ENCODE measurements at places on chromosomes 16 and 17.

DNA sequence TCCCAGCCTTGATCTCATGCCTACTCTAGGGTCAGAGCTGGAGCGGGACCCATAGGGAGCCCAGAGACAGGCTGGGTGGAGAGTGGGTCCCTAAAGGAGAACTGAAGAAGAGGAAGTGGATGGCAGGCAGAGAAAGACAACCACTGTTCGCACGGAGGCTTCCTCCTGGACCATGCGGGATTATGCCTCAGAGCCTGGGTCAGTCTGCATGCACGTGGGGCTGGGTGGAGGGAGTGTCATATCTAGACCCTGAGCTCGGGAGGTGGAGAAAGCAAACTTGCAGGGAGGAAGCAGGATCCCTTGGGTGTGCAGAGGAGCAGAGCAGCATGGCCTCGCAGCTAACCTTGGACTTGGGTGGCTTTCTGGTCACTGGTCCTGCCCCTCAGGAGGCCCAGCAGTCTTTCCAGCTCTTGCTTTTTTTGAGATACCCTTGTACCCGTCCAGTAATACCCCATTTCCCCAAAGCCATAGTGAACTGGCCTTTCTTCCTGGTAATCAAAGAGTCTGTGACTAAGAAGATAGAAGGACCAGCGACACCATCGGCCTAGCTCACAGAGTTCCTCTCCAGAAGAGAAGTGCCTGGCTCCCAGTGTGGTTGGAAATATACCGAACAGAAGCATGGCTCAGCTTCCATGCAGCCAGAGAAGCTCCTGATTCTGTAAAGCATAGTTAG lies 344.2 kb downstream of the CPPED1 start:
- DNase-seq: no peak

- DNase-seq: no peak
Measured at GRCh38 chr16:7650431-7650830, 317.8 kb downstream of the RBFOX1 start.

- DNase-seq: no peak
Measured at GRCh38 chr16:86959091-86959651, 358.0 kb downstream of the C16orf95 start.

GRCh38 chr17:44376124-44376523 lies 12.5 kb upstream of the FAM171A2 start:
- peak; percentile 88 for DNase-seq

DNA sequence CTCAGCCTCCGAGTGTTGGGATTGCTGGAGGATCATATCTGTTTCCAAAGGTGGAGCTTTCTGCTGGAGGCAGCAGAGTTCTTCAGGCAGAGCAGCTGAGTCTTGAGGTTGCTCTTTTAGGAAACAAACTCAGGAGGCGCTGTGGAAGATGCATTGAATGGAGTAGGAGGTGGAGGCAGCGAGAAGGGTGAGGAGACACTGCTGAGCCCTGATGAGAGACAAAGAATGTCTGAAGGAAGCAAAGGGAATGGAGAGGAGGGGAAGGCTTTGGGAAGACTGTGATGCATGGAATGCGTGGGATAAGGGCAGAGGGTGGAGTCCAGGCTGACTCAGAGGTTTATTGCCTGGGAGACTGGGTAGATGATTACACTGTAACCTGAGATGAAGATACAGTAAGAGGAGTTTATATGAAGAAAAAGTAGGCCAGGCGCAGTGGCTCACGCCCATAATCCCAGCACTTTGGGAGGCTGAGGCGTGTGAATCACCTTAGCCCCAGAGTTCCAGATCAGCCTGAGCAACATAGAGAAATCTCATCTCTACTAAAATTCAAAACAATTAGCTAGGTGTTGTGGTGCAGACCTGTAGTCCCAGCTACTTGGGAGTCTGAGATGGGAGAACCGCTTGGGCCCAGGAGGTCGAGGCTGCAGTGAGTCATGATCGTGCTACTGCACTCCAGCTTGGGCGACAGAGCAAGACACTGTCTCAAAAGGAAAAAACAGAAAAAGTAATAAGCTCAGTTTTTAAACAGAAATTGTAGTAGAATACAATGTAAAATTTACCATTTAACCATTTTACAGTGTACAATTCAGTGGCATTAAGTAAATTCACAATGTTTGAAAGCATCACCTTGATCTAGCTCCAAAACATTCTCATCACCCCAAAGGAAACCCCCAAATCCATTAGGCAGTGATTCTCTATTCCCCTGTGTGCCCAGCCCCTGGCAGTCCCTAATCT lies 17.8 kb upstream of the TMEM219 start:
- peak; percentile 71 for DNase-seq

- DNase-seq: no peak
Measured at GRCh38 chr17:7878234-7878633, 10.4 kb upstream of the CHD3 start.

DNA sequence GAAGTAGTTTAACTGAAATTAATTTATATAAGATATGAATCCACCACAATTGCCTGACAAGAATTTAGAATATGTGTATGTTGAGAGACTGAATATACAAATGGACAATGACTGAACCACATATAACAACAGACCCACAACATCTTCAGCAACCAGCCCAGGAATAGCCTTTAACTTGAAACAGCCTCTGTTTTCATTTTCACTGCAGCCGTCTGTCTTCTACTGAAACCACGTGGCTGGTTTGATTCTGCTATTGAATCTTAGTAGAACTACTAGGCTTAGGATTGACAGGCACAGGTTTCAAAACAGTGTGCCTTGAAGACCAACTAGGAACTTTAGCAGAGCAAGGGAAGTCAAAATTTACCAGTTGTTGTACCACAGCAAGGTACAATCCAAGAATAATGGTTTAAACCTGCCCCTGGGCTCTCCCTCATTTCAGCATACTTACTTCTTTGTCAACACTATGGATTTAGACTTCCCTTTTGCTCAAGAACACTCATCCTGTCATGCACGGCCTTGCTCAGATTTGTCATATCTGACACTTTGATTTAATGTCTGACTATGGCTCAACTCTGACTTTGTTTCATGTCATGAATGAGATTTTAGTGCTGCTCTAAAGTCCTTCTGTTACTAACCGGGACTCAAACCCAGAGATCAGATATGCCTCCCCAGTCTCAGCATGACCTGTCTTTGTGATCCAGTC lies 355.0 kb downstream of the KIF2B start:
- no peak for DNase-seq

GRCh38 chr17:30996486-30996885 lies 25.6 kb downstream of the RNF135 start:
- DNase-seq: no peak

DNA sequence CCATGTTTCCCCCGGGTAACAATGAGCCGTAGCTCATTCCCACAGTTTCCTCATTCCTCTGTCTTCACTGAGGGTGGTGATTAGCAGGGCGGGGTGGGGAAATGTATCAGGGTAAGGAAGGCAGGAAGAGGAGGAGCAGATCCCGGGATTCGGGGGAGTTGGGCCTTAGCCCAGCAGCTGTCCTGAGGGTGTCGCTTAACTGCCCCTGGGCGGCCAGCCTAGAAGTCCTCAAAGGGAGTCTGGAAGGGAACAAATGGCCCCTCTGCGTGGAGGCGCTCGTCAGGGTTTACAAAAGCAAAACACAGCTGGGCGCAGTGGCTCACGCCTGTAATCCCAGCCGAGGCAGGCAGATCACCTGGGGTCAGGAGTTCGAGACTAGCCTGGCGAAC lies 14.3 kb downstream of the MLYCD start:
- DNase-seq: peak; percentile 9

DNA sequence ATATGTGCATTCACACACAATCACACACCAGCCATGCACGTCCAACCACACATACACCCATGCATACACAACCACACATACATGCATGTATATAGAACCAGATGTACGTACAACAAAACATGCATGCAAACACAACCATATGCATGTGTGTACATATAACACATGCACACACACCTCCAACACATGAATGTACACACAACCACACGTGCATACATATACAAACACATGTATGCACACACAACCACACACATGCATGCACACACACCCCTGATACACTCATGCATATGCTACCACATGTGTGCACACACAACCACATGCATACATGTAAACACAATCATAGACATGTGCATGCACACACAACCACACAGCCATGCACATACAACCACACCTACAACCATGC lies 52.0 kb upstream of the SDK2 start:
- DNase-seq: no peak

- DNase-seq: peak; percentile 28
Measured at GRCh38 chr17:49278076-49278475, 47.5 kb upstream of the PHOSPHO1 start.

- DNase-seq: no peak
Measured at GRCh38 chr17:81870131-81870980, 781 bp downstream of the ARHGDIA start.

GRCh38 chr17:51121620-51122472 lies 1.2 kb upstream of the SPAG9 start:
- DNase-seq: peak; percentile 70

- DNase-seq: no peak
Measured at GRCh38 chr17:63035695-63036094, 69.7 kb downstream of the TANC2 start.

DNA sequence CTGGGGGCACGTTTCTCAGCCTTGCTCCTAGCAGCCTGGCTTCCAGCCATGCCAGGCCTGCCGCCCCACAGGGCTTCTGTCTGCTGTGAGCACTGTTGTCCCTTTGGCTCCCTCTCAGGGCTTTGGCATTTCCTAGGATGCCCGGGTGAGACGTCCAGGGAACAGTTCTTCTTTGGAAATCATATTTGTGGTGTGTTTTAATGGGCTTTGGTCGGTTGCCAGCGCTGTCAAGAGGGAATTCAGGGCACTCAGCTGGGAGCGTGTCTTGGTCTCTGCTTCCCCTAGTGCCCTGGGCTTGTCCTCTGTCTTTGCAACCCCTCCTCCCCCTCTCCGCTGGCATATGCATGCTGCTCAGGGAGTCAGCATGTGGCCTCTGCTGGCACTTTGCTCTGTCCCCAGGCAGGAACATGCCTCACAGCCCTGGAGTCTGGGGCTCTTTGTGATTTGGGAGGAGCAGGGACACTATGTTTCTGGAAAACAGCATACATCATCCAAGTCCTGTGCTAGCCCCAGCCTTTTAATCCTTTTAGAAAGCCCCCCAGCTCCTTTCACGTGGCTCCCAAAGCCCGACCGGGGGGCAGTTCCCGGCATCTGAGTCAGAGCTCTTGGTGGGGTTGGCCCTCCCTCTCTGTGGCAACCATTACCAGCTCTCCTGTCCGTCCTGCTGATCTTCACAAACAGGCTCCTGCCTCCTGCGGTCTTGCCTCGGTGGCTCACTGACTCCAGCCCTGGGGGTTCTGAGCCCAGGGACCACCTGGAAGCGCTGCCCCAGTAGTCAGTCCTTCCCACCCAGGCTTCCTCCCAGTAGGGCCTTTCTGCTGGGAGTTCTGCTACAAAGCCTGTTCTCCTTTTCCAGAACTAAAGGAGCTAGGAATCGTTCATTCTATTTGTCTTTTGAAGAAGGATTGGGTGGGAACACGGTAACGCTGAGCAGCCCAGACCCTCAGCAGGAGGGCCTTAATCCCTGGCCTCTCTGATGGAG lies 26.7 kb downstream of the SAP30BP start:
- peak; percentile 77 for DNase-seq

DNA sequence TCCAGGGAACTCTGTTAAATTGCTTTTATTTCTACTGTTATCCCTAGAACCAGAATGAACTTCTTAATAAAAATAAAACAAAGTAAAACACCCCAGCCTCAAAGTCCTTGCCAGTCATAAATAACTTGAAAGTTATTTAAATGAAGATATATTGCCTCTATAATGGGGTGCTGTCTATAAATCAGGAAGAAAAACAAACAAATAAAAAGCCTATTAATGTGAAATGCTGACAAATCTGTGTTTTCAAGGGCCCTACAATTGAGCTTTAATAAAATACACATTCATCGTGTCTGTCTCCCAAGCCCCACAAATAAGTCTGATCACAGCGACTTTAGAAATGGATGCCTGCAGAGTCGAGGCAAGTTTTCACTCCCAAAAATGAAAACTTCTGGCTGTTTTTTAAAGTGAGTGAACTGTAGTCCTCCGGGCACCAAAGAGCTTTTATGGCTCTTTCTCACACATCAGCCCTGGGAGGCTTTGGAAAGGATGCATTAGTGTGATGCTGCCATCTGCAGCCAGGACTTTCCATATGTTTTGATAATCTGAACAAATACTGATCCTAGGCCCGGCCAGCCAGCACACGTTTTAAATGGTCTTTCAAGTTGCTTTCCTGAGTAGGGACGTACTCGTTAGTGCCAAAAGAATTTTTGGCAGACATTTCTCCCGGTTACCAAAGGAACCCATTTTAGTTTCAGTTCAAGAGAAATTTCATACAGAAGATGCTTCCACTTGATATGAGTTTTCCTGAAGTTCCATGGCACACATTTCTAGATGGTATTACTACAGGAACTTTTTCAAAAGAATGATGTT lies 16.3 kb downstream of the NACA2 start:
- DNase-seq: peak; percentile 42

- DNase-seq: no peak
Measured at GRCh38 chr17:17845046-17845775, 8.4 kb upstream of the SREBF1 start.

DNA sequence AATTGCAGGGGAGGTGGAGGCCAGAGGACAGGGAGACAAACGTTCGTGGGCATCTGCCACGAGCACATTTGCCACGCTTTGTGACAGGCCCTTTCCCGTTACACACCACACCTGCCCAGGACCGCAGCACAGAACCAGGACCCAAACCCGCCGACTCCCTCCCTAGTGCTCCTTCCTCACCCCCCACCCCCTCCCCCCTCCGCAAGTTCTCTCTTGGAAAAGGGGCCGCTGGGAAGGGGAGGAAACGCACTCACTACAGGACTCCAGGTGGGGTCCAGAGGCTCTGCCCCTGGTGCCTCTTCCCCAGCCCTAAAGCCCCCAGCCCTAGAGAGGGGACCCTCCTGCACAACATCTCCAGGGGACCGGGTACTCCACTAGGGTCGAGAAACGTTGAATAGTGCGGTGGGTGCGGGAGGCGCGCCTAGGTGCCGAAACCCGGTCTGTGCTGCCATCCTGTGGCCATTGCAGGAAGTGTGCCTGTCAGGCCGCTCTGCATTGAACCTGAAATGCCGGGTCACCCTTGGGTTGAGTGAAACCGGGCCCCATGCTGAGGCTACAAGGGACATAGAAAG lies 21.9 kb upstream of the EIF1 start:
- DNase-seq: peak; percentile 87

- peak; percentile 97 for DNase-seq
Measured at GRCh38 chr16:75251280-75252048, at the start of gene BCAR1. Gene BCAR1, minus strand, starts transcription at chr16:75251624. Its CDS starts 142 bp downstream, at chr16:75251482.

GRCh38 chr17:81703747-81704654 lies 834 bp downstream of the MRPL12 start:
- no peak for DNase-seq

- DNase-seq: no peak
Measured at GRCh38 chr17:42814633-42815399, 9.3 kb downstream of the BECN1 start.

DNA sequence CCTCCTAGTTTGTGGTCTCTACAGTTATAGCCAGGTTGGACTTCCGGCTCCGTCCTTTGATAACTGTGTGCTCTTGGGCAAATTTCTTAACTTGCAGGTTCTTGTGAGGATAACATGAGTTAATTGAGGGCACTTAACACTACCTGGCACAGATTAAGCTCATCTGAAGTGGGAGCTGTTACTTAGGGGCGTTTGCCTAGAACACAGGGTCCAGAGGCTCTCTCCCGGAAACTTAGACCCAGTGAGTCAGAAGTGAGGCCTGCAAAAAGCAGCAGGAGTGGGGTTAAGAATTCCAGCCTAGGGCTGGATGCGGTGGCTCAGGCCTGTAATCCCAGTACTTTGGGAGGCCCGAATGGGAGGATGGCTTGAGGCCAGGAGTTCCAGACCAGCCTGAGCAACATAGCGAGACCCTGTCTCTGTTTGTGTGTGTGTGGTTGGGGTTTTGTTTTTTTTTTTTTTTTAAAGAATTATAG lies 1.4 kb downstream of the MVP start:
- DNase-seq: no peak

- DNase-seq: no peak
Measured at GRCh38 chr17:3189961-3190360, 7.4 kb upstream of the OR1A2 start.

- no peak for DNase-seq
Measured at GRCh38 chr17:17403065-17403464, 73.7 kb upstream of the MED9 start.

Data from iPS-NIHi11 (cell line).